Suppressor macrophage (primary cell): ENCODE measurements at places on chromosomes 12 and 14.

GRCh38 chr12:72236071-72236705 is 36.0 kb upstream of the TRHDE start:
- no peak for DNase-seq

GRCh38 chr12:131082290-131083194 is 128.8 kb downstream of the ADGRD1 start:
- DNase-seq, result no peak

GRCh38 chr14:70398280-70398679 is 18.6 kb downstream of the SYNJ2BP start:
- no peak for DNase-seq

DNA sequence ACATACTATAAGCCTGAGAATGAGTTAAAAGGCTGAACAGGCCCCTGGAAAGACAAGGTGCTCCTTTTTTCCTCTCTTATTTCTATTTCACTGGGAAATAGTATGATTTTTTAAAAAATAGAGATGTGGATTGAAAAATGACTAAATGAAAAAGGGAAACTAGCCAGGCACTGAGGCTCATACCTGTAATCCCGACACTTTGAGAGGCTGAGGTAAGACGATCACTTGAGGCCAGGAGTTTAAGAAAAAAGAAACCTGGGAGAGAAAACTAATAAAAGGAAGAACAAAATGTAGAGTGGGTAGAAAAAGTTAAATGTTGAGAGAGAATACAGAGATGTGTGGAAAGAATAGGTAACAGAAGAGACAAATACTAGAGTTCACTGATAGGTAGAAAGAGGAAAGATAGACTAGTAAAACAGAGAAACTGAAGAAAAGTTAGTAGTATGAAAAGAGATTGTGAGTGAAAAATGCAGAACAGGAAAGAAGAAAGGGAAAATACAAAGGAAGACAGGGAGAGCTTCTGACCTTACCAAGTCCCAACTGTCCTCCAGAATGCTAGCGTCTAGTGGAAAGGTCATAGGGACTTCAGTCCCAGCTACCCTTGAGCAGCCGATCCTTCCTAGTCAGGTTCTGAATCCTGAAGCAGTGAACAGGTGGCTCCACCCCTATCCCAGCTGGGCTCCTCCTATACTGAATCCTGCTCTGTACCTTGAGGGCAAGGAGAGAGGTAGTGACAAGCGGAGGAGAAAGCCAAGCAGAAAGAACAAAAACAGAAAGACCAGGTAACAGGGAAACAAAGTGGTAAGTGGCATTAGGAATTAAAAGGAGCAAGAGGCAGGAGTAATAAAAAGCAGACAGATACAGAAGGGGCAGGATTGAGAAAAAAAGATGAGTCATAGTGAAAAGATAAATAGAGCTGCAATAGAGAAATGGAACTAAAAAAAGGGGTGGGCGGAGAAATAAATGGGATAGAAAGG is 7.3 kb downstream of the TMEM116 start:
- no peak for DNase-seq

- DNase-seq, result peak; percentile 28
Observed at GRCh38 chr14:82055515-82056115, 522.0 kb upstream of the SEL1L start.

GRCh38 chr14:54083549-54084239 is 127.1 kb upstream of the BMP4 start:
- DNase-seq, result no peak

DNA sequence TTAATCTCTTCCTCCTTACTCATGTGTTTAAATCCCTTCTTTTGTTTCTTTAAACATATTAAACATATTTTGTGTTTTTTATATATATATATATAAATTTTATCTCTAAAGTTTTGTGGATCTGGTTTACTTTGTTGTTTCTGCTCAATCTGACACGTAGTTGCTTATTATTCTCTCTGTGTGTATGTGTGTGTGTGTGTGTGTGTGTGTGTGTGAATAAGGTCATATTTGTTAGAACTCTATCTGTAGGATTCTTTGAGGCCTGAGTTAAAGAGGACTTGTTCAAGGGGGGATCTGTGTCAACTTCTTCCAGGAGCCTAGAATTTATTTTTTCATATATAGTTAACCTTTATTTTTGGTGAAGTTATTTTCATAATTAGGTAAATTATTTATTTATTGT is 2.7 kb downstream of the GPR65 start:
- no peak for DNase-seq

- DNase-seq, result no peak
Observed at GRCh38 chr14:74235017-74235416, 4.2 kb upstream of the VSX2 start.

- no peak for DNase-seq
Observed at GRCh38 chr14:52310541-52310940, 3.6 kb upstream of the PTGER2 start.

- no peak for DNase-seq
Observed at GRCh38 chr12:46261646-46262045, 7.2 kb downstream of the SLC38A1 start.
